ENCODE measurements at places on chromosomes 4 and X.

GRCh38 chrX:143462696-143463095 is 54.6 kb downstream of the SPANXN3 start:
- no peak for DNase-seq

DNA sequence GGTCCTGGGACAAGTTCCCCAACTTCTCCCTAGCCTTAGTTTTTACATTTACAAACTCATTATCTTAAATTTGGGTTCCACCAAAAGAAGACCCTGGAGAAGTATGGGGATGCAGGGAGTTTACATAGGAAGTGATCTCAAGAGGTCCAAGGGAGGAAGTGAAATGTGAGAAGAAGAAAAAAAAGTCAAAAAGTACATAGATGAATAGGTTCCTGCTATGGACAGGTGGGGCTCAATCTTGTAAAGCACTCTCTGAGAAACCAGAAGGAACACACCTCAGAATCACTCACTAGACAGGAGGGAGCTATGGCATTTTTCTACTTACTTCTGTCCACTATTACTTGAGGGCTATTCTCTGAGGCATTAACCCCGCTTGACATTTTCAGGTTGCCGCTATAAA is 56.6 kb downstream of the ARHGAP6 start:
- no peak for DNase-seq

DNA sequence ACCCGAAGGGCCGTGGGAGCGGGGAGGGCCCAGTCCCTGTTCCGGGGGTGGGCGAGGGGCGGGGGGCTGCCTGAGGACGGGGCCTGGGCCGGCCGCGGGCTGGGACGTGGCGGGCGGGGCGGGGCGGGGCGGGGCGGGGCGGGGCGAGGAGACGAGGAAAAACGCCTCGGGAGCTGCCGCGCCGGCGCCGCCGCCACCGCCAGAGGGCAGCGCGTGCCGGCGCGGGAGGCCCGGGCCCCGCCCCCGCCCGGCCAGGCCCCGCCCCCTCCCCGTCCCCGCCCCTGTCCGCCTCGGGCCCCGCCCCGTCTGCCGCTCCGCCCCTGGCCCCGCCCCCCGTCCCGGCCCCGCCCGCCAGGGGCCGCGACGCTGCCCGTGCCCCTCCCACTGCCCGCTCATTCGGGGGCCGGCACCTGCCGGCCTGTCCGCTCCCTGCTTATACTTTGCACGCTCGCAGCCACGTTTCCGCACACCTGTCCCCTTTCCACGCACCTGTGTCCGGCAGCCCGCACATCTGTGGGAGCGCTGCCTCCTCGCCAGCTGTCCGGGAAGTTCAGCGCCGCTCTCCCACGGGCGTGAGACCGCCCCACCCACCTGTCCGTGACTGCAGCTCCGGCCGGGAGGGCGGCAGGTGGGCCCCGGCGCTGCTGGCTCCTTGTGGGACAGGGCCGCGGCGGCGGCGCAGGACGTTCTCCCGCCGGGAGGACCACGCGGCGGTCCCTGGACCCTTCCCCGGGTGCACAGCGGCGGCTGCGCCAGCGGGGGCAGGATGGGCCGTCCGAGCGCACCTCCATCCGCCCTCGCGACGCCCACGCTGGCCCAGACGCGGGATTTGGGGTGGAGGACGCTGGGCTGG is 1.7 kb upstream of the FGFRL1 start:
- DNase-seq: peak; percentile 50

GRCh38 chr4:162920649-162921048 is 246.0 kb downstream of the NAF1 start:
- DNase-seq: no peak

Measured in AML-193 (cell line).